ENCODE measurements at places on chromosomes 13 and 19. TPM values are rescaled to one million over a fixed set of nuclear protein-coding genes. Genes with fewer than 3 reads are reported as not detected.

- no peak overlapping the region for H3K27ac ChIP-seq
- H3K27me3 ChIP-seq: no peaks in the 10 kb centered on the region
- no peaks in the 10 kb centered on the region for H3K4me1 ChIP-seq
- no peak overlapping the region for H3K4me3 ChIP-seq
- H3K36me3 ChIP-seq: no peaks in the 10 kb centered on the region
Observed at GRCh38 chr13:85717921-85718320, 81.3 kb downstream of the SLITRK6 start.

GRCh38 chr13:51262501-51263211 lies 40.5 kb downstream of the FAM124A start:
- DNase-seq: no peak
- H3K27ac ChIP-seq: no peak overlapping the region
- H3K4me1 ChIP-seq: no peaks in the 10 kb centered on the region
- no peaks in the 10 kb centered on the region for H3K36me3 ChIP-seq
- H3K4me3 ChIP-seq: no peak overlapping the region

DNA sequence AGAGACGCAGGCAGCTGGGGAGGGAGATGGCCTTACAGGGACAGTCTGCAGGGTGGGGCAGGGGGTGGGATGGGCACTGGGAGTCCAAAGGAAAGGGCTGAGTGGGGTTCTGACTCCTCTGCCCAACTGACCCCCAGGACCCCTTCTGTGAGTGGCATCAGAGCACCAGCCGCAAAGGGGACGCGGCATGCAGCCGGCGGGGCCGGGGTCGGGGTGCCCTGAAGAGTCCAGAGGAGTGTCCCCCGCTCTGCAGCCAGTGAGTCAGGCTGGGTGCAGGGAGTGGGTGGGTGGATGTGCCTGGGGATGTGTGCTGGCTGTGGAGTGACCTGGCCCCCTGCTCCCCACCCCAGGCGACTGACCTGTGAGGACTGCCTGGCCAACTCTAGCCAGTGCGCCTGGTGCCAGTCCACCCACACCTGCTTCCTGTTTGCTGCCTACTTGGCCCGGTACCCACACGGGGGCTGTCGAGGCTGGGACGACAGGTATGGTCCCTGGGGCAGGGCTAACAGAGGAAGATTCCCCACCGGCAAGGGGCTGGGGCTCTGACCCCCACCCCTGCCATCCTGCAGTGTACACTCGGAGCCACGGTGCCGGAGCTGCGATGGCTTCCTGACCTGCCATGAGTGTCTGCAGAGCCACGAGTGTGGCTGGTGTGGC lies 25.8 kb downstream of the MEGF8 start:
- no peaks in the 10 kb centered on the region for H3K36me3 ChIP-seq
- no peak overlapping the region for H3K4me3 ChIP-seq
- no peaks in the 10 kb centered on the region for H3K4me1 ChIP-seq
- no peak for DNase-seq
- H3K27me3 ChIP-seq: no peaks in the 10 kb centered on the region

GRCh38 chr19:40612831-40613689 lies 11.9 kb downstream of the LTBP4 start:
- DNase-seq: peak; percentile 70
- no peaks in the 10 kb centered on the region for H3K4me1 ChIP-seq
- H3K27me3 ChIP-seq: no peaks in the 10 kb centered on the region
- H3K27ac ChIP-seq: peak overlapping the region; percentile 35

CYP2S1 gene
- 0.60 TPM for total RNA-seq

Data from tibial nerve (tissue), 4 donors.